ENCODE measurements at places on chromosomes 5 and 9.

GRCh38 chr5:125794922-125795321 is 628.3 kb upstream of the GRAMD2B start:
- DNase-seq = no peak

DNA sequence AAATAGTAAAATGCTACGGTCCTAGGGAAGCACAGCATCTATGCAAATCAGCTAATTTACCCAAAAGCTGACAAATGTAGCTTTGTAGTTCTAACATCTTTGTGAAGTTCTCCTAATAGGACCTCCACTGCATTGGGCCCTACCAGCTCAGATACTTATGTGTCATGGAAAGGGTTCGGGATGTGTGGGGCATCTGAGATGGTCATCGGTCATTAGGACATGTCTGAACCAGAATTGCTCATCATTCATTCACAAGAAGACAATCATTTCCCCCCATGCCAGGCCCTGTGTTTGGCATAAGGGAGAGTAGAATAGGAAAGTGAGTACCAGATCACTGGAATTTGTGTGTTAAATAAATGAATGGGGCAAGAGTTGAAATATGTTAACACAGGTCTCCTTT is 35.7 kb downstream of the PWWP2A start:
- DNase-seq = no peak

- DNase-seq = no peak
Measured at GRCh38 chr5:96143450-96143849, 181.8 kb upstream of the ELL2 start.

DNA sequence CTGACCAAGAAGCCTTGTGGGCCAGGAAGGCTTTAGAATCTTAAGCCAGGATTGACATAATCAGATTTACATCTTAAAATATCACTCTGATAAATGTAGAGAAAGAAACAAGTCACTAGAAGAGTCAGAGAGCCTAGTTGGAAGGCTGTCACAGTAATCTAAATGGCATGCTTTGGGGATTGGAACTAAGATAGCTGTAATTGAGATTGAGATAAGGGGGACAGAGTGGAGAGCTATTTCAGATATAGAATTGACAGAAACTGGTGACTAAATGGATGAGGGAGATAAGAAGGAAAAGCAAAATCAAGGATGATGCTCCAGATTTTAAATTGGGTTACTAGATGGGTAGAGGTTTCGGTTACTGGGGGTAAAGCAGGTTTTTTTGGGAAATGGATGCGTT is 100.5 kb downstream of the XRCC4 start:
- DNase-seq = no peak

- no peak for DNase-seq
Measured at GRCh38 chr5:124844371-124844920, 98.0 kb upstream of the ZNF608 start.

- DNase-seq = no peak
Measured at GRCh38 chr9:115295734-115296133, 177.8 kb upstream of the TNC start.

DNA sequence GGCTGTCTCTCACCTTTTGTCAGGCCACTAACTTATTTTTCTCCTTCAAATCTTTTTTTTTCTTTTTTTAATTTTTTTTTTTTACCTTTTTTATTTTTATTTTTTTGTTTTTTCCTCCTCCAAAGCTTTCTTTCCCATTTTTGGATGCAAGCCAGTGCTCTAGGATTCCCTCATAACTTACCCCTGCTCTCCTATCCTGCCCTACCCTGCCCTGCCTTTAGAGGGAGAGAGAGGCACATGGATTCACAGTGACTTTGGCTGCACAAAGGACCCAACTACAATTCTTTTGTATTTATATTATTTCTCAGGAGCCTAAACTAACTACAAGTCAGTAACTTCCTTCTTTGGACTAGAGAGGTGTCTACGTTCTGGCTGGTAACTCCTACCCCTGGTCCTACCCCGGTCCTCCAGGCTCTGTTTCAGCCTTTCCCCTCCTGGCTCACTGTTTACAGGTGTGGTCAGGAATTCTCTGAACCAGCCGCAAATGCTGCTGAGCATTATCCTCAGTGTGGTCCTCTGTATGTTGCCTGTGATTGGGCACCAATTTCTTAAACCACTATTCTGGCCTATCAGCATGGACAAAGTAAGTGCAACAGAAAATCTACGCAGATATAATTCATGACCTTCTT is 8.4 kb upstream of the RUSC2 start:
- peak; percentile 17 for DNase-seq

DNA sequence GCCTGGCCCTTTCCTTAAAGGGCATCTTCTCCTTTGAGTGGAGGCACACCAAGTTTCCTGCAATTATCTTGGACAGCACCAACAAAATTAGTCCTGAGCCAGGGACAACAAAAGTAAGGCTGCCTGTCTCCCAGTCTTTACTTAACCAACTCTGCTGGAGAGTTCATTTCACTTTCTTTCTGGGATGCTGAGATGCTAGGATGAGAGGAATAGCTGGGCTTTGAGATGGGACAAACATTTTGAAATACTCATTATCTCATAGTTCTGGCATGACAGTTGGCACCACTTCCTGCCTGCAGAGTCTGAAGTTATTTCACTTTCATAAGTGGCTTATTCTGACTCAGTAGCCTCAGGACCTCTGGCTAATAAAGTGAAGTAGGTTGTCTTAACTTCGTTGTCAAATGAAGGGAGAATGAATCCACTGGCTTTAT is 157.0 kb downstream of the C9orf152 start:
- DNase-seq = no peak

DNA sequence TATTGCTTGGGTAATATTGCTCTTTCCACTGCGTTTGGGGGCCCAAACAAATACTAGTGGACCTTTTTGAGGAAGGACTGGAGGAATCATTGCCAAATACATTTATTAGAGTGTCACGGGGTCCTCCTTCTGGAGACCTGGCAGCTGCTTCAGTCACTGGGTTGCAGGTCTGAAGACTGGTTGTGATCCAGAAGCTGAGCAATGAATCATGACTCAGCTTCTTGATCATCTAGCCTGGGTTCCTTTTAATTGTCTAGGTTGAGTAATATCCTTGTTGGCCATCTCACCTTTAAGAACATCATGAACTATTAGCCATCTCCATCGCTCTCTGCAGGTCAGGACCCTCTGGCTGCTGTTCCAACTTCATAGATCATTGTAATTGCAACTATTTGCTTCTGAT is 15.4 kb upstream of the UBAP1 start:
- no peak for DNase-seq

DNA sequence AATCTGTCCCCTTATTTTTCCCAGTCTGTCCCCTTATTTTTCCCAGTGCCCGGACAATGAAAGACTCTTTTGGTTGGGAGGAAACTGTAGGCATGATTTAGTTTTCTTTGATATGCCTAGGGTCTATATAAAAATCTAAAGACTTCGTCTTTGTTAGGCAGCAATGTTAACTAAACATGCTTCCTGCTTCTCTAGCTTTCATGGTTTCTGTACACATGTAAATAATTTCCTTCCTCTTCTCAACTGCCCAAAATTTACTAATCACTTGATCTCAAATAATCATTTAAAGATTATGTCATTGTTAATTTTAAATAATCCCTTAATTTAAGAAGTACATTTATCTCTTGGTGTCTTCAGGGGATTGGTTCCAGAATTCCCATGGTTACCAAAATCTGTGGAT is 47.8 kb upstream of the RAPGEF6 start:
- no peak for DNase-seq

All from CD4-positive, alpha-beta memory T cell (primary cell).